ENCODE measurements at places on chromosomes 12 and 14.

DNA sequence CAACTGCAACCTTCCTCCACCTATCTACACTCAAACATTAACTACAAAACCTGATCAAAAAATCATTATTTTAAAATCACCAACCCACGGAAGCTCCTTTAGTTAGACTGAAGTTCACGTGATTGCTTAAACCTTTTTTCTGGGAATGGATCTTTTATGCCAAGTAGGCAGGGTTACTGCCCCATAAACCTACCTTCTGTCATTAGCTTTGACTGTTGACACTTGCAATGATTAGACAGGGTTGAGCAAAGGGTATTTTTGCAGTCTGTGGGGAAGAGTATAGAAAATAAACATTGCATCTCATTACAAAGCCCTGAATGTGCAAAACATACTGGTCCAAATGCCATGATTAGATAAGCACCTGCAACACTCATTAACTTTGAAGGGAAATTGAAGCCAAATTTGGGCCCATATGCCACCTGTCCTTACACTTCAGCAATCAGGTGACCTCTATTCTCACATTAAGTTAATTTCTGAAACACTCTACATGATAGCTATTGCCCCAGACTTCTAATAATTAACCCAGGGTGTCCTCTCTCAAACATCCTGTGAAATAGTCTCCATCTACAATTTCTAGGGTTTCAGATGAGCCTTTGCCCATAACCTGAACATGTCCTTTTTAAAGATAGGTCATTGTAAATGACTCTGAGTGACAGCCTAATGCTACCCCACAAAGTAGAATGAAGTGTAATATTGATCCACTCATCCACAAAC, 156.0 kb upstream of the PLEKHG7 start:
- DNase-seq = no peak

DNA sequence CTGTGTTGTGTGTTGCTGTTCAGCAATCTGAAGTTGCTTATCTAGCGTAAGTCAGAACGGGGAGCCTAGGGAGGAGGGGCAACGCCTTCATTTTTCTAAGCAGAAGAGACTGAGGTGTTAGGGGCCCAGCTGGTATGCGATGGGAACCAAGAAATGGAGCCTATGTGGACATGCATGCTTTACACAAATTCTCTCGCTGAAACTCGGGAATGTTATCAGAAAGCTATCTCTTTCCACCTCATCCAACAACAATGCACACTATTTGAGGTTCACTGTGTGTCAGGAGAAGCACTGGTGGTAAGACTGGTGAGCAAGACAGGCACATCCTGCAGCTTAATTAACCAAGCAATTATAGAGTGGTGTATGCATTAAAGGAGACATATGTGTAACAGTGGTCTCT, 89.7 kb downstream of the NRXN3 start:
- DNase-seq = no peak

GRCh38 chr14:51576117-51576430, 75.6 kb upstream of the FRMD6 start:
- no peak for DNase-seq

GRCh38 chr12:63362166-63362565, 211.2 kb upstream of the AVPR1A start:
- DNase-seq = no peak

DNA sequence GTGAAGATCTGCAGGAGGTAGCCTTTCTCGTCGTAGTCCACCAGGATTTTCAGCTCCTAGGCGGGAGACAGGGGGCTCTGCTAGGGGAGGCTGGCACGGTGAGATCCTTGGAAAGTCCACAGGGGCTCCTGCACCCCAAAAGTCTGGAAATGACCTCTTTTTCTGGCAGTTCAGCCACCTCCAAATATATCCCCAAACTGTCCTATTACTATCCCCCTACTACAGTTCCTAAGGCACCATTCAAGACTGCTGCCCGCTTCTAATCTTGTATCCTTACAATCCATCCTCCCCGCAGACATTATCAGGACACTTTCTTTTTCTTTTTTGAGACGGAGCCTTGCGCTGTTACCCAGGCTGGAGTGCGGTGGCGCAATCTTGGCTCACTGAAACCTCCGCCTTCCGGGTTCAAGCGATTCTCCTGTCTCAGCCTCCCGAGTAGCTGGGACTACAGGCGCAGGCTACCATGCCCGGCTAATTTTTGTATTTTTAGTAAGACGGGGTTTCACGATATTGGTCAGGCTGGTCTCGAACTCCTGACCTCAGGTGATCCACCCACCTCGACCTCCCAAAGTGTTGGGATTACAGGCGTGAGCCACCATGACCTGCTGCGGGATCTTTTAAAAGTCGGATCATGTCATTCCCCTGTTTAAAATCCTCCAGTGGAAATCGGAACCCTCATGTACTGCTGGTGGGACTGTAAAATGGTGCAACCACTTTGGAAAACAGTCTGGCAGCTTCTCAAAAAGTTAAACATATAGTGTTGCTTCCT, 18.5 kb downstream of the HPD start:
- no peak for DNase-seq

- DNase-seq = no peak
Measured at GRCh38 chr12:29023436-29024076, 125.5 kb upstream of the FAR2 start.

DNA sequence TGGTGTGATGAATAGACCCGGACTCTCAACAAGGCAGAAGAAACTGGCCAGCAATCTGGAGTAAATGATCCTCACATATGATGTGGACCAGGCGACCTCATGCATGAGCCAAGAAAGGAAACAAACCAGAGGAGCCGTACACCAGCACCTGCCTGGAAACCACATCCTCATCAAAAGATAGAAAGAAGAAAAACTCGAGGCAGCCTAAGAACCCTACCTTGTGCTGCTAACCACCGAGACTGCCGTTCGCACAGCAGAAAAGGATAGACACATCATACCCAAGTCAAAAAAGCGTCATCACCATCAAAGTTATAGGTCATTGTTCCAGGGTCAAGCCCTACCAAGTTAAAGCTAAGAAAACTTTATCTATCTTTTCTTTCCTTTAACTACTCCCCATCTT, 66.7 kb downstream of the RESF1 start:
- DNase-seq = peak; percentile 45

- peak; percentile 93 for DNase-seq
Measured at GRCh38 chr14:21913759-21914158, 240.1 kb upstream of the OR4E1 start.

DNA sequence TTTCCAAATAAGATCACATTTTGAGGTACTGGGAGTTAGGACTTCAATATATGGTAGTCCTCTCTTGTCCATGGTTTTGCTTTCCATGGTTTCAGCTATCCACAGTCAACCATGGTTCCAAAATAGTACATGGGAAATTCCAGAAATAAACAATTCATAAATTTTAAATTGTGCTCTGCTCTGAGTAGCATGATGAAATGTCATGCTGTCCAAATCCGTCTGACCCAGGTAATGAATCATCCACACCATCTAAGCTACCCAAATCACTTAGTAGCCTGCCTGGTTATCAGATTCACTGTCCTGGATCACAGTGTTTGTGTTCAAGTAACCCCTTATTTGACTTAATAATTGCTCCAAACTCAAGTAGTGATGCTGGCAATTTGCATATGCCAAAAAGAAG, 197.9 kb downstream of the TMTC3 start:
- no peak for DNase-seq

GRCh38 chr14:89844508-89844907, 110.0 kb downstream of the EFCAB11 start:
- DNase-seq = no peak

- DNase-seq = no peak
Measured at GRCh38 chr14:55979096-55979495, 139.1 kb upstream of the PELI2 start.

- no peak for DNase-seq
Measured at GRCh38 chr14:51298895-51299294, 58.8 kb downstream of the TMX1 start.

DNA sequence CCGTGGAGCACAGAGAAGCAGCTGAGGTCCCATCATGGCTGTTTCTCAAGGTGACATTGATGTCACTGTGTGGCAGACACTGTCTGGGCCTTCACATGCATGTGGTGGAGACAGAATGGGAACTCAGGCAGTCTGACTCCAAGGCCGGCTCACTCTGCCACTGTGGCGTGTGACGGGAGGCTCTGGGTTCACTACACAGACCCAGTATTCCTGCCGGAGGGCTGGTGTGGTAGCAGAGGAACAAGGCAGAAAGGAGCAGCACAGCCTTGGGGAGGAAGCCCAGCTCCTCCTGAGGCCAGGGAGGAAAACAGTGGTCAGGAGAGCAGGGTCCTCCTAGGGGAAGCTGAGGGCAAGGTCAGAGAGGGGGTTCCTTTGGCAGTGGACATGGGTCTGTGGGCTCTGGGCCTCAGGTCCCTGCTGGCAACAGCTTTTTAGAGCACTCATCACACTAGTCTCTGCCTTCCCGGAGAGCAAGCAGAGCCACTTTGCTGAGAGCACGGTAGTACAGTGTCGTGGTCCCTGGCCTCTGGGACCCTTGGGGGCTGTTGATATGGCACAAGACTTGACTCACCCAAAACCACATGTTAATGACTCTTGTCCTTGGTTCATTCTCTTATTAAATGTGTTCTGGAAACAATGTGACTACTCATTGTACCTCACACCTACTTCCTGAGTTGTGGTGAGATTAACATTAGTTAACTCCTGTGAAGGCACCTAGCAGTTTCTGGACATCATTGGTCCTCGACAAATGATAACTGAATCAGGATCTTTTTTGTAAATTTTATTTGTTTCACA, 21.3 kb downstream of the DCAF4 start:
- no peak for DNase-seq

DNA sequence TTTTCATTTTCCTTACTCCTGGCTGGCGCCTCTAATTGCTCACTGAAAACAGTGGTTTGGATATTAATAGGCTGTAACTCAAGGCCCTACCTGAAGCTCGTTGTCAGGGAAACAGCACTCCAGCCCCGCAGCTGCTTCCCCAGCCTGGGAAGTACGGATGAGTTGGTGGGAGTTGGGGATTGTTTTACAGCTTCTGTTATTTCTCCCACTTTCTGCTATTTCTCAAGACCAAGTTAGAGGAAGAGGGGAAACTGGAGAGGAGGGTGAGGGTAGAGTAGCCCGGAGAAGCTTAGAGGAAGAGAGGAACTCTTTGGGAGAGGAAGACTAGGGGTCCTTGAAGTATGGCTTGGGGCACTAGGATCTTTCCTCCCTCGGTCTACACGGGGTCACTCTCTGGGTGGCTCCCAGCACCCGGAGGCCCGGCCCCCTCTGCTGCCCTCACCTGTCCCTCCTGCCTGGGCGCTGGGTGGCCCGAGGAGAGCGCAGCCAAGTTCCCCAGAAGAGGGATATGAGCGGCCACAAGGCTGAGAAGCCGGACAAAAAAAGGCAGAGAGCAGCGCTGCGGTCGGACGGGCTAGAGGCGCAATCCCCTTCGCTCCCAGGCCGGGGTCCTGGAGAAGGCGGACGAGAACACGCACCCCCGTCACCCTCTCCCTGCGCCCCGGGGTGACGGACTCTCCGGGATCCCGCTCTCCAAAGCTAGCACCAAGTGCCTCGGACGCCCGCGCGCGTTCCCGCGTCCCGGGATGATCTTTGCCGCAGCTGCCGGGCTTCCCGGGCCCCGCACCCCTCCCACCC, 671 bp downstream of the SPTB start:
- no peak for DNase-seq

DNA sequence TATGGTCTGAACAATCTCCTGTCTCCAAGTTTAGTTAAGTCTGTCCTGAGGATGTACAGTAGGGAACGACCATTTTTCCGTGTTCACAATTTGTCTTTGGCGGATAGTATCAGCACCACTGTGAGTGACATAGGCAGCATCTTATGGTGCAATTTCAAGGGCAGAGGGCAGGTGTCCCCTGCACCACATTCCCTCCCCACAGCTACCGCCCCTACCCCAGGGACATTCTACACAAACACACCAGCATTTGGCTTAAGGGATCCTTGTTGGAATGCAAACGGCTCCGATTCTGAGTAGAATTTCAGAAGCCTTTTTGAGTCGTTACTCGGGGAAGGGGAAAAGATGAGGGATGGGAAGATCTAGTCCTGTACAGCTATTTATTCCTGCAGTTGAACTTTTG, 25.1 kb upstream of the DICER1 start:
- no peak for DNase-seq

DNA sequence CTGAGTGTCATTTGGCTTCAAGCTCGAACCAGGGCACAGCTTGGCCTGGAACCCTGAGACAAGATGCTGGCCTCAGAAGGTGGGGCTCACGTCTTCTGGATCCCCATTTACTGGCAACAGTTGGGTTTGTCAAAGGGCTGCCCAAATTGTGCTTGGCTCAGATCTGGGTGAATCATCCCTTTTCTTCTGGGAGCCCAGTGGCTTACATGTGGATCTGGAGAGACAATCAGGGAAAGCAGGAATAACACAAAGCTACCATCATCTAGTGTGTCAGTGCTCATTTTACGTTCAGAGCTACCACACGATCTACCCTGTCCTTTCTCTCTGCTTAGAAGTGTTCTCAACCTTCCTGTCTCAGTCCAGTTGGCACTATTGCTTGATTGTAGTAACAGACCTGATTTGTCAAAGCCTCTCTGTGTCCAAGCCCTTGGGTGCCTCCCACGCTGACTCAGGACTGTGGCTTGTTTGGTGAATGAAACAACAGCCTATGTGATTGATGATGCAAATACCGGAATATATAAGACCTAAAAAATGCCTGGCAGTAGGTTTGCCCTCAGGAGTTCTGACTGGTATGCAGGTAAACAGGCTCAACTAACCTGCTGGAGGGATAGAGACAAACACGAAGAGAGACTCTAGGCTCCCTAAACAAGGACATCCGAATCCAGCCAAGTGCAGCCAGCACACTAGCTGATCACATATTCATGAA, 974.3 kb downstream of the VRK1 start:
- DNase-seq = no peak

DNA sequence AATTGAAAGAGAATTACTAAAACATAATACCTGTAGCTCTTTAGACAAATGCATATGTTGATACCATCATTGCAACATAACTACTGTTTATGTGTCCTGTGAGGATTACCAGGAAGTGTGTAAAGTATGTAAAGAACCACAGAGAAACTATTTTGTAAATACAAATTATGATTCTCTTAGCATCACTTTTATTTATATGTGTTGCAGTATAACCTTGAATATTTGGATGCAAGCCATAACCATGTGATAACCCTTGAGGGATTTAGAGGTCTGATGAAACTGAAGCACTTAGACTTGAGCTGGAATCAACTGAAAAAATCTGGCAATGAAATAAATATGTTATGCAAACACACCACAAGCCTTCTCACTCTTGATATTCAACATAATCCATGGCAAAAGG, 77.5 kb downstream of the LRRC9 start:
- no peak for DNase-seq

DNA sequence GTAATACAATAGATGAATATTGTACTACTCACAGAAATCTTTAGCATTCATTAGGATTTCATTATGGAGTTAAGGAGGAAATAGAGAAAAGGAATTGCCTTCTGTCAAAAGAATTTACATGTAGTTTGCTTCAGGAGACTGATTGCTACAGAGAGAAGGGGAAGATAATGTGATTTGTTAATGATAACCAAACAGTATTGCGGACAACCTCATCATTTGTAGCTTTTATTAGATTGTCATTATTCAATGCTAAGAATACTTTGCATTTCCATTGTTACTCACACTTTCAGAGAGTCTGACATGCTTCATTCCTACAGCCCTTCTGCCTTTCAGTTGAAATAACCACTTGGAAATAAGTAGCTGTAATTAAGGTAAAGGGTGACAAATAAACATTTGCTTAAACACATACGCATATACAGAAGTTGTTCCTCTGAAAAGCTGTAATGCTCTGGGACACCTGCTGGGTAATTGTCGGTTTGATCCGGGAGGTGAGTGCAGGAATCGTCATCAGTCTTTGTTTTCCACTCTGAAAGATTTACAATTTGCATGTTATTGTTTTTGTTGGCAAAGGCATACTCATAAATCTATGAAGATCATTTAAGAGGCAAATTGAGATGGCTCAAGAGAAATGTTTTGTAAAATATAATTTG, 600.2 kb downstream of the TRHDE start:
- DNase-seq = no peak

- DNase-seq = peak; percentile 53
Measured at GRCh38 chr12:93766796-93767523, 89.8 kb downstream of the CRADD start.

Data from CD4-positive, alpha-beta T cell treated with Interleukin-4 for 4 hours (primary cell).